Stimulated activated CD4-positive, alpha-beta T cell treated with anti-CD3 and anti-CD28 coated beads, Interleukin-15, amount 100 ng/mL, for 1 hour (primary cell): ENCODE measurements at places on chromosomes 12 and 14.
A peak's percentile ranks its signal among the peaks of the same experiment; 100 is the strongest.

DNA sequence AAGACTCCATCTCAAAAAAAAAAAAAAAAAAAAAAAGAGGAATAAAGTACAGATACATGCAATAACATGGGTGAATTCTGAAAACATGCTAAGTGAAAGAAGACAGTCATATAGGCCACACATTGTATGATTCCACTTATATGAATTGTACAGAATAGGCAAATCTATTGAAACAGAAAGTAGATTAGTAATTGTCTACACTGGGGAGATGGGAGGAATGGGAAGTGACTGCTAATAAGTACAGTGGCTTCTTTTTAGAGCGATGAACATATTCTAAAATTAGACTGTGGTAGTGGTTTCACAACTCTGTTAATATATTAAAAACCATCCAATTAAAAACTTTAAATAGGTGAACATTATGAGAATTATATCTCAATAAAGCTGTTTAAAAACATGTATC, 74.4 kb downstream of the ANKS1B start:
- DNase-seq: no peak

DNA sequence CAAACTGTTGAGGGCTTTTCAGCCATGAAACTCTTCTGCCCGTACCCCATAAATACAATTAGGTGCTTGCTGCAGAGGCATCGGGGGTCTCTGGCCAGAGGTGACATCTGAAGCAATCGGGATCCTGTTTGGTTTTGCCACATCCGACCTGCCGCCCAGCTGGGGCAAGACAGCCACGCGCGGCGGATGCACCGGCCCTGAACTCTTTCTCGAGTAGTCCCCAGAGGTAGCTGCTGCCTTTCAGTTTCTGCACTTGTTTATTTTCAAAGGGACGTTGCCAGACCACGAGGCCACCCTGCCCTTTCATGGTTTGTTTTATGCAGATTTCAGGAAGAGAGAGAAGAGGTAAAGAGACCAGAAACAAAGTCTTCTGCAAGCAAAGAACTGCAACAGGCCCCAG, 10.6 kb upstream of the MLXIP start:
- no peak for DNase-seq

GRCh38 chr12:99455350-99456035, 192.1 kb upstream of the GARIN6 start:
- no peak for DNase-seq

DNA sequence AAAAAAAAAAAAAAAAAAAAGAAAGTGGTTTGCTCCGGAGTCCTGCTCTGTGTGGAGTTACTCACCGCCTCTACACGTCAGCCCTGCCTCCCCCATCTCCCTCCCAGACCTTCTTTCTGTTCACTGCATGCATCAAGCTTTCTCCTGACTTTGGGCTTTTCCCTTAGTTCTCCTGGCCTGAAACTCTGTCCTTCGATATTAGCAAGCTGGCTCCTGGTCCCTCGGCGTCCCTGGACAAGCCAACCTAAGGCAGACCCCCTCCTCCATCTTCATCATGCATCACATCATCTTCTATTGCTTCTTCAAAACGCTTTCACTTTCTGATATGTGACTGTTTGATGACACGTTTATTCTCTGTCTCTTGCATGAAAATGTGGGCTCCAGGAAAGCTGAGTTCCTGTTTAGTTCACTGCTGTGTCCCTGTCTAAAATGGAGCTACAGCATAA, 40.6 kb downstream of the SLC15A4 start:
- peak; percentile 16 for DNase-seq

DNA sequence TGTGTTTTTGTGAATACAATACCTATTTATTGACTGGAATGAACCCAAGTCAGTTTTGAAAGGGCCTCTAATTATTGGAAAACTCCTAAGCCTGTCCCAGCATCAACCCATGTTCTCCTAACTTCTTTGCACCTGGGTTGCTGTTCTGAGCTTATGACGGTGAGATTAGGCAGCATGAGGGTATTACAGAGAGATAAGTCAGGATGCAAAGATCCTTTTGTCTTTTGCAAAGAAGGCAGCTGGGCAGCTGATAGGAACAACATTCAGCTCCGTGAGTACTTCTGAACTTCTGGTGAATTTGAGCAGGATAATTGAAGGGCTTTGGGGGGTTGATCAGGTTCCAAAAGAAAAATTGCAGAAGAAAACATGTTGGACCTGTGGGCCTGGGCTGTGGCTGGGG, at the start of gene PDE6H:
Gene PDE6H (plus strand): TSS at position 227 of the 400 bp plus-strand sequence. CDS start 4,971 bp downstream, outside the sequence.
- no peak for DNase-seq

DNA sequence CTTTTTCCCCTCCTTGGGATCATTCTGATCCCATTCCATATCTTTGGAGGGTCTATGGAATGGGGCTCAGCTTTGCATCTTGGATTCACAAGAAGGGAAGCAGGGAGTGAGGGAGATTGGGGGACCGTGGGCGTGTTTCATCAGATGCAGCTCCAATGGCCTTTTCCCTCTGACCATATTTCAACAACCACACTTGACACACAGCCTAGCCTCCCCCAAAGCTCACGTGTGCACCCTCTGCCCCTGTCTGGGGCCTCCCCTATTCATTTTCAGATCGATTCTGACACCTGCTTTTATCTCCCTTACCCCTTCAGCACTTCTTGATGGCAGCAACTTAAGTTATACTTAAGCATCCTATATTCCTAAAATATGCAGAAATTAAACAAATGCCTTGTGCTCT, 126.6 kb downstream of the CHST11 start:
- no peak for DNase-seq

DNA sequence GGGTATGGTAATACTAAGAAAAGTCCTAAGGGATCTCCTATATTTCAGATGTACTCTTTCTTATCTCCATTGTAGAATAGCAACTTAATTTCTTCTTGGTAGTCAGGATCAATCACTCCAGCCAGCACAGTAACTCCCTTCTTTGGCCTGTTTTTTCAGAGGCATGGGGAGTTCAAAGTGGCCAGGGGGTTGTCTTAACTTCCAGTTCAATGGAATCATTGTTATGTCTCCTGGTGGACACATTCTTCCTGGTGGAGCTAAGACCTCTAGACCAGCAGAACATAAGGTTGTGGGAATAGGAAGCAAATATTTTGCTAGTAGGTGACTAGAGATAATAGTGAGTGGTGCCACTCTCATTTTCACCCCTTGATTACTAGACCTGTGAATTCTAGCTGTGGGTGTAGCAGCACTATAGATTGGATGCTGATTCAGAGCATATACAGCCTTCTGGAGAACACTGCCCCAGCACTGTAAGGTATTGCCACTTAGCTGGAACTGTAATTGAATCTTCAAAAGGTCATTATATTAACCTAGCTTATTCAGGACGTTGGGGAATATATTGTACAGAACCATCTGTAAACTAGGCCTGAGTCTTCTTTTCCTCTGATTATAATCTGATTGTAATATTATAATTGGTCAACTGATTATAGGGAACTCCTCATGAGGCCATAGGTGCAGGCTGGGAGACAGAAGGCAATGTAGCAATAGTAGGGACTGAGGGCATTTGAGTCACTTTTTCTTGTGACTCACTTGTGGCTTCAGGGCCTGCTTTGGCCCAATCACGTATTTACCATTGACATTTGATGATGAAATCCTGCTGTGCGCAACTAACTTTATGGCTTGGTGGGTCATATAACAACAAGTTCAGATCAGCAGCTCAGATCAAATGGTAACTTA, 60.2 kb upstream of the ATP2B1 start:
- no peak for DNase-seq

GRCh38 chr14:95828649-95829265, 47.9 kb upstream of the TUNAR start:
- DNase-seq: no peak

DNA sequence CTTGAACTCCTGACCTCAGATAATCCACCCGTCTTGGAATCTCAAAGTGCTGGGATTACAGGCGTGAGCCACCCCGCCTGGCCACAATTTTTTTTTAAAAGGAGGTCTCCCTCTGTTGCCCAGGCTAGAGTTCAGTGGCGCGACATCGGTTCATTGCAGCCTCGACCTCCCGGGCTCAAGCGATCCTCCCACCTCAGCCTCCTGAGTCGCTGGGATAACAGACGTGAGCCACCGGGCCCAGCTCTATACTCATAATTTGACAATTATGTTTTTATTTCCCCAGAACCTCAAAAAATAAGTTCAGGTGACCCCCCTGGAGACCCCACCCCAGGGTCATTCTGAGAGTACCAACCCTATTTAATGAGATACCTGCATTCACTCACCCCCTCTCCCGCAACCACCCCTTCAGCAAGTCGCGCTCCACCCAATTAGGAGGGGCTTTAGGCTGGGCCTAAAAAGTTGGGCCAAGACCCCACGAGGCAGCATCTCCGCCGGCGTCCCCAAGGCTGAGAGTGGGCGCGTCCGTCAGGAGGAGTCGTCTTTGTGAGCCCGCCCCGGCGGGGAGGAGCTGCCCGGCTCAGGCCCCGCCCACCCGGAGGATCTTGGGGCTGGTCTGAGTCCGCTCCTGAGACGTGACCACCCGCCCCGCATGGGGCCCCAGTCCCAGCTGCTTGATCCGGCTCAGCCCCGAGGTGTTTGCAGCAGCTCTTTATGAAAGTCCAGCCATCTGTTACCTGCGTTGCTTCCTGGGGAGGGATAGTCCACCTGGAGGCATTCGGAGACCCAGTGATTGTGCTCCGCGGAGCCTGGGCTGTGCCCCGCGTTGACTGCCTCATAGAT, at the start of gene ANKRD33:
Gene ANKRD33 (plus strand): TSS at position 628 of the 840 bp plus-strand sequence. CDS start 84 bp downstream, at position 712.
- DNase-seq: no peak

DNA sequence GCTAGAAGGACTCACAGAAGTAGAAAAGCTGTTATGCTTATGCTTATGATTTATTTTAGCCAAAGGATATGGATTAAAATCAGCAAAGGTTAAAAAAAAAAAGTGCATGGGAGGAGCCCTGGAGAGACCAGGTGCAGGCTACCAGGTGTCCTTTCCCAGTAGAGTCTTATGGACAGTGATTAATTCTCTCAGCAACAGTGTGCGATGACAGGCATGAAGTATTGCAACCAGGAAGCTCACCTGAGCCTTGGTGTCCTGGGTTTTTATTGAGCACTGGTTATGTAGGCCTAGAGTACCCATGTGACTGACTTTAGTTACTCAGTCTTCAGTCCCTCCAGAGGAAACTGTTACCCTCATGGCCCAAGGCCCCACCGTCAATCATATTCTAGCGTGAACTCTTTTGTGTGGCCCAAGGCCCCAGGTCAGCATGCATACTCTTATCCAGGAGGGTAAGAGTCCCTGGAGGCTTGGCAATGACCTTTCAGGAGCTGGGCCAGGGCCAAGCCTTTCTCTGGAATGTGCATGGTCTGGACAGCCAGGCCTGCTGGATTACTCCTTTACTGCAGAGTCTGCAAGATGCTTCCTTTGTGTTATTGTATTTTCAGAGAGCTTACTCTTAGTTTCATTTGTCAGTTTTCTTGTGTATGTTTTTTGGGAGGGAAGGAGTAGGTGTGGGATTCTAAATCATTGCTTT, 69.6 kb upstream of the RD3L start:
- no peak for DNase-seq

DNA sequence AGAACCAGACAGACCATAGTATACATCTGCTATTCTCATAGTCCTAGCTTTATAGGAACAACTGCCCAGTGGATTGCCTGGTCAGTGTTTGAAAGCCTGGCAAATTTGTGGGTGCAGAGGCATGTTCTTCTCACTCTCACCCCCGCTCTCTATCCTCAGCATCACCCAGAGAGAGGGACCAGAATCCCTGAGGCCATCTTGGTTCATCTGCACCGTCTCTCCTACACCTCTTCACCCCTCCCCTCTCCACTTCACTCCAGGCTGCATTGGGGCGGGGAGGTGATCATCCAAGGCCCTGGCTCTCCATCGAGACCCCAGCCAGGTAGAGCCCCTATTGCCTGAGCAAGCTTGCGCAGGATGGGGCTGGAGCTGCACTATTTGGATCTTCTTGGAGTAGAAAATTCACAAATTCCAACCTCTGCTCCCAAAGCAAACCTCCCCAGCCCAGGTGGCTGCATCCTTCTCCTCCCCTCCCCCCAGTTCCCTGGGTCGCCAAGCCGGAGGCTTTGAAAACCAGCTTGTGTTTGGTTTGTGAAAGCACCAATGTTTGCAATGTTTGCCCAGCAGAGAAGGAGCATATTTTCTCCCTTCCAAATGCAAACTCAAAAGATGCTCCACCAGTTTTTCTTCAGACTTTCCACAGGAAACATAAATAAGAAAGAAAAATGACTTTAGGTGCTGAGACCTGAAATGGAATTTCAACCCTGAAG, 18.6 kb upstream of the COL2A1 start:
- DNase-seq: no peak
